Stimulated activated CD8-positive, alpha-beta memory T cell treated with anti-CD3 and anti-CD28 coated beads, Interleukin-7, amount 100 ng/mL, for 1 hour (primary cell): ENCODE measurements at places on chromosomes 5 and 9.

GRCh38 chr5:157748760-157749461 is 5.4 kb downstream of the LSM11 start:
- DNase-seq = no peak

DNA sequence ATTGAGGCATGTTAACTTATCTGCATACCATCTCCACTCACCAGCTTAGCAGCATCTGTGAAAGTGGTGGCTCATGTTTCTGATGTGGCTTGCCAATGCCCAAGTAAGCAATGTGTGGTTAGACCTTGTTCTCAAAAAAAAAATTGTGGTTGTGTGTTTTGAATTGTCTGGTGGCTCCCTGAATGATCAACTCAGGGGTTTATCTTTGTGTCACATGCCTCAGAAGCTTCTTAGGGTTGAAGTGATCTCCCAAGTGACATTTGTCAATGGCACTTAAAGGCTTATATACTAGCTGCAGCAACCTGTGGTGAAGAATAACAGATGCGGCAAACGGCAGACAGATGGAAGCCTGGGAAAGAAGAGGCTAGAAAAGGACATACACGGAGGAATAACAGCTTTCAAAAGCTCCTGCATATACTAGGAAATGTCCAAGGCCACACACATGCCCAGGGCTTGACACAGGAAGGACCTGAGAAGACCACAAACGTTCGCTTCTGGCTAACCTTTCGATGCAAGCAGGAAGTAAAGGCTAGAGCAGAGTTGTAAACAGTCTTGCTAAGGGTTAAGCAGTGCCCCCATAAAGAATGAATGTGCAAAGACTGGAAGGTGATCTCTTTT is 42.2 kb upstream of the FSD1L start:
- DNase-seq = peak; percentile 20

DNA sequence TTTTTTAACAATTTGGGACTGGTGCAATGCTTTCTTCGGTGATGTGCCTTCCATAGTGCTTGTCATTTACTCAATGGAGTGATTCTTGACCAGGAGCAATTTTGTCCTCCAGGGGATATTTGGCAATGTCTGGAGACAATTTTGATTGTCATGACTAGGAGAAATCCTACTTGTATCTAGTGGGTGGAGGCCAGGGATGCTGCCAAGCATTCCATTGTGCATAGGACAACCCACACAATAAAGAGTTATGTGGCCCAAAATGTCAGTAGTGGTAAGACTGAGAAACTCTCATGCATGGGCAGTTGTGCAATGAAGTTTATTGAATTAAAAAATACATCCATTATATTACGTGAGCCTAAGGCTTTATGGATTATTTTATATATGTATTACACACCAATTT is 70.5 kb downstream of the FOCAD start:
- DNase-seq = no peak

DNA sequence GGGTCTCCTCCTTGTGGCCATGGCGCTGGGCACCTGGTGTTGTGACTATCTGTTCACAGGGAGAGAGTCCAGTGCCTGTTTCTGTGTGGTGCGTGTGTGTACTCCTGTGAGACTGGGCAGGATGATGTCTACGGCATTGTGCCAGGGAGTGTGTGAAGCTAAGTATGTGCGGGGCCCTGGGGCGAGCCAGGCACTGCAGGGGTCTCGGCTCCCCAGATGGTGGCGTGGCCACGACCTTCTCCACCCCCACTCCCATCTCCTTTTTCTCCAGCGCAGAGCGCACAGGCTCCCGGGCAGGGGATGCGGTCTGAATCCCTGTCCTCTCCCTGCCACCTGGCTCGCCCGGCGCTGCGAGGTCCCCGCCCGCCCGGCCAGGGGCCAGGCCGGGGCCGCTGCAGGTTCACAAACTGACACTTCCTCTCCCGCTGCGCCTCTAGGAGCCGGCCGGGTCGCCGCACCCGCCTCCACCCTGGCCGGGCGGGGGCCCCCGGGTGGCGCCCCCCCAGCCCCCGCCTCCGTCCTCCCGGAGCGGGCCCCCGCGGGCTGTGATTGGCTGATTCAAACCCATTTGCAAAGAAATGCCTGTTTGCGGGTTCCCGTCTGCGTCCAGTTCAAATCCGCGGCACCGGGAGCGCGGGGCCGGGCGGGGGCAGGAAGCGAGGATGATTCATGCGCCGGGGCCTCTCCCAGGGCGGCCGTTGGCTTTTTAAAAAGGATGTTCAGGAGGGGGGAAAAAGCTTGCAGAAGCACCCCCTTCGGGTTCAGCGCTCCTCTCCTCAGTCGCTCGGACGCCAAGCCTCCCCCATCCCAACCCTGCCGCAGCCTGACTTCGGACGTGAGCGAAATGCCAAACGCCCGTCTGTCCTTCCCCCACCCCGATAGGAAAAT is 790 bp downstream of the PHF19 start:
- peak; percentile 63 for DNase-seq

GRCh38 chr5:59040024-59040803 is 457.3 kb downstream of the RAB3C start:
- no peak for DNase-seq

DNA sequence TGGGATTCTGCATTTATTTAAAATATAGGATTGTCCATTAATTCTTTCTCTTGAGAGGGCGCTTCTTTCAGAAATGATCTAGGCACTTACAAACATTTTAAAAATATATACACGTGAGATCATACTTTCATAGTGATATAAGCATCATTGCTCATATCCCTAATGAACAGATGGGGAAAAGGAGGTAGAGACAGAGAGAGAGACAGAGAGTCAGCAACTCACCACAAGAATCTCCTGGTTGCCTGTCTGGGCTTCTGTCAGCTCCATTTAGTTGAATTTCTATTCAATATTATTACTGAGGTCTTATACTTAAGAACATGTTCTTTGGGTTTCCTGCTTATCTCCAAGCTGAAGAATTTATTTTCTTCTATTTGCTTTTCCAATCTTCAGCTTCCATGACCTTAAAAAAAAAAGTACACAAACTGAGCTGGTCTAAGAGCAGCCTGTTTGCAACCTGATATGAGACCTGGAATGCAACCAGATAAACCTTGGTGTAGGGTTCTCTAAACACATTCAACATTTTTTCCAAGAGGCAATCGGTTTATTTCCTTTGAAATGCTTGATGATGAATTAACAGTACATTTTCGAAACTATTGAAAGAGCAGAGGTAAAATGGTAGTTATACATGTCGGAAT is 51.6 kb upstream of the LIFR start:
- no peak for DNase-seq

DNA sequence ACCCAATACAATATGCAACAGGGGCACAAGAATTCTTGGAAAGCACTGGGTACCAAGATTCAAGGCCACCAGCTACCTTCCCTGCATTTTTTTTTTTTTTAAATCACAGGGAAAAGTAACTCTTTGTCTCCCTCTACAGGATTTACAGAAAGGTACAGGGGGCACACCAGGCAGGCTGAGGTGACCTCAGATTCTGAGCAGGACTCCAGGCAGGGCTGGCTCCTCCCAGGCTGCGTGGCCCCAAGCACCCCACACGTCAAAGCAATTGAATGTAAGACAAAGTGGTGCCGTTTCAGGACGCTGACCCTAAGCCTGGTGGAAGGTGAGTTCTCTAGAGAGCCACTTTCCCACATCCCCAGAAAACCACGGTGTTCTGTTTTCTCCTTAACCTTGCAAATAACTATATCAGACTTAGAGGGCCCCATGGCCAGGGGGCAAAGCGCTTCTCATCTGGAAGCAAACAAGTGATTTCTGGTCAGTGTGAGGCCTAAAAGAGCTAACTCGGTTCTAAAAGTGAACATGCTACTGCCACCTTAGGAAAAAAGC is 222.6 kb downstream of the ROR2 start:
- DNase-seq = no peak

- DNase-seq = no peak
Measured at GRCh38 chr9:92614763-92615461, 55.0 kb downstream of the IPPK start.

- no peak for DNase-seq
Measured at GRCh38 chr5:105688227-105688792, 1982.4 kb downstream of the EFNA5 start.

- DNase-seq = no peak
Measured at GRCh38 chr5:432201-432927, 10.6 kb upstream of the EXOC3 start.

DNA sequence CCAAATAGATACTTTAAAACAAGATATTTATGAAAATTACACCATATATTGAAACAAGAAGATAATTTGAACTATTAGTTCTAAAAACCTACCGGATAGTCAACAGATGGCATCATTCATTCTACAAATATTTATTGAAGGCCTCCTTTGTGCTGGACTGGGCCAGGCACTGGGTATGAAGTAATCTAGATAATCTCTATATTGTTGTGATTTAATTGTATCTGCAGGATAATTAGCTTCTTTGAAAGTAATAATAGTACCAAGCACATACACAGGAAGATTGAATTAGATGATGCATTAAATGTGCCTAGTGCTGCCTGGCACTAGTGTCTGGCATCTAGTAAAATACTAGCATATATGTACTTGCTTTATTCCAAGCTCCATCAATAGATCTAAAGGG is 735.2 kb upstream of the DMAC1 start:
- no peak for DNase-seq

- DNase-seq = no peak
Measured at GRCh38 chr5:37918424-37918823, 78.6 kb upstream of the GDNF start.
